ENCODE measurements at places on chromosomes 13 and 19. TPM values are rescaled to one million over a fixed set of nuclear protein-coding genes. Genes with fewer than 3 reads are reported as not detected.

Gene SYNE4
- total RNA-seq = not detected

Gene ZNF576
- 12.1 TPM for total RNA-seq

Gene CRLF1
- total RNA-seq = 30.7 TPM

Gene RFPL4A
- total RNA-seq = not detected

Gene ZNF534
- not detected for total RNA-seq

Gene DACH1
- 2.3 TPM for total RNA-seq

Gene SYDE1
- total RNA-seq = 38.6 TPM

Gene ZNF582
- total RNA-seq = 3.1 TPM

Gene ZNF443
- total RNA-seq = 2.0 TPM

Gene TMEM59L
- total RNA-seq = 2.0 TPM

- DNase-seq = no peak
Observed at GRCh38 chr13:76953968-76954367, 5.7 kb downstream of the ACOD1 start.

DNA sequence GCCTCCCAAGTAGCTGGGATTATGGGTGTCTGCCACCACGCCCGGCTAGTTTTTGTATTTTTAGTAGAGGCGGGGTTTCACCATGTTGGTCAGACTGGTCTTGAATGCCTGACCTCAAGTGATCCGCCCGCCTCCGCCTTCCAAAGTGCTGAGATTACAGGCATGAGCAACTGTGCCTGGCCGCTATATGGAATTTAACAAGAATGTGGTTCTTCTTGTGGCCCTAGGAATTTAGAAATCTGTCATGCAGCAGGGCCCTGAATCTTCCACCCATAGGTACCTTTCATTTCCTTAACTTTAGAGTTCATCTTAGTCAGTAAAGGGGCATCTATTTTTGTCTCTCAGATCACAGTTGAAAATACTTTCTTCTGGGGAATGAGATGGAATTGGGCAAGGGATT lies 25.6 kb upstream of the NDFIP2 start:
- DNase-seq = no peak

- no peak for DNase-seq
Observed at GRCh38 chr13:97855570-97856303, 97.7 kb upstream of the IPO5 start.

GRCh38 chr19:49889038-49889686 lies 7.5 kb downstream of the IL4I1 start:
- DNase-seq = no peak

DNA sequence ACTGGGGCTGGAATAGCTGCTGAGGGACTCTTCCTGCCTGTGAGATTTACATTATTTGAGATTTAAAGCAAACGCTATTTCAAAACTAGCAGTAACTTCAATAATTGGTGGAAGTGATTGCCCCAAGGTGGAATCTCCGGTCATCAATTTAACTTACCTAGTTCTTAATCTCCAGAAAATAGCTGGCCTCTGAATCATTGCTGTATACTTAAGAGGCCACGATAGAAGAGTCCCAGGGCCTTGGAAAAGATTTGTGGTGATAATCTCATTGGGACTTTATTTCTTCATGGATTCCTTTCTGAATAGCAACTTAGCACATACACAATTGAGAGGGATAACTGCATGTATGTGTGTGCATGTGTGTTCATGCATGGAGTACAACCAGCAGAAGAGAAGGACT lies 120.2 kb downstream of the DNAJC15 start:
- no peak for DNase-seq

DNA sequence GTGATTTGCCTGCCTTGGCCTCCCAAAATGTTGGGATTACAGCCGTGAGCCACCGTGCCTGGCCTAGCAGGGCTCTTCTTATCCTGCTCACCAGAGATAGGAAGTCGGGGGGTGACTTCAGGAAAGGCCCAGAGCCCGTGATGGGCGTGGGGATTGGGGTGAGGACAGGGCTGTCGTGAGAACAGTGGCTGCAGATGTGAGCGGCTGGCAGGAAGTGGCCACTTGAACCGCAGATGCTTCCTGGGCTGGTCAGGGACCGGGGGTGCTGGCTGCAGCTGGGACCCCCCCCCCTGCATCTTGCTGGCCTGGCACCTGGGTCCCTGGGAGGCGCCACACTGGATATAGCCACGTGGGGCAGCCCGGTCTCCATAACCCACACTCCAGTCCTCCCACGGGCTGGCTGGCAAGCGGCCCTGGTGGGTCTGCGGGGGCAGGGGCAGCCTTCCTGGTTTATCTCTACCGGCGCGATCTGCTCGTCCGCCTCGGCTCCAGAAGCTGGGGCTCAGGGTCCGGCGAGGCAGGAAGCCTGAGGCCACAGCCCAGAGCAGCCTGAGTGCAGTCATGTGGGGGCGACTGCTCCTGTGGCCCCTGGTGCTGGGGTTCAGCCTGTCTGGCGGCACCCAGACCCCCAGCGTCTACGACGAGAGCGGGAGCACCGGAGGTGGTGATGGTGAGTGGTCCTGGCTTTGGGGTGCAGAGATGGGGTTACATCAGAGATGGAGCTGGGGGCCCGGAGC lies at the start of gene F2RL3:
Gene F2RL3 (plus strand): TSS at position 371 of the 737 bp plus-strand sequence. CDS start 191 bp downstream, at position 562.
- no peak for DNase-seq

DNA sequence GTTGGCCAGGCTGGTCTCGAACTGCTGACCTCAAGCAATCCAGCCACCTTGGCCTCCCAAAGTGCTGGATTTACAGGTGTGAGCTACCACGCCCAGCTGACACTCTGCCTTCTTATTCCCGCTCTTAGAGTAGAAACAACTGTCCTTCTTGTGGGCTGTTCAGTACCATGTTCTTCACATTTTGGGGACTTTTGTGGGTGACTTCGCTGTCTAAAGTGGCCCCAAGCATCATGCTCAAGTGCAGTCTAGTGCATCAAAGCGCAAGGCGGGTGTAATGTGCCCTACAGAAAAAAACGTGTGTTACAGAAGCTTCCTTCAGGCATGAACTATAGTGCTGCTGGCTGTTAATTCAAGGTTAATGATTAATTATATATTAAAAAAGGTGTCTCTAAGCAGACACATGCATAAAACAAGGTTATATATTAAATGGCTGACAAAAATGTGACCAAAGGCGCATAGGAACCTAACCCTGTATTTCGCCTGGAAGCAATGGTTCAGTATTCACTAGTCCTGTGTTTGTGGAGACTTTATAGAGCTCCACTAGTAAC lies 38.3 kb downstream of the ABCC4 start:
- no peak for DNase-seq

DNA sequence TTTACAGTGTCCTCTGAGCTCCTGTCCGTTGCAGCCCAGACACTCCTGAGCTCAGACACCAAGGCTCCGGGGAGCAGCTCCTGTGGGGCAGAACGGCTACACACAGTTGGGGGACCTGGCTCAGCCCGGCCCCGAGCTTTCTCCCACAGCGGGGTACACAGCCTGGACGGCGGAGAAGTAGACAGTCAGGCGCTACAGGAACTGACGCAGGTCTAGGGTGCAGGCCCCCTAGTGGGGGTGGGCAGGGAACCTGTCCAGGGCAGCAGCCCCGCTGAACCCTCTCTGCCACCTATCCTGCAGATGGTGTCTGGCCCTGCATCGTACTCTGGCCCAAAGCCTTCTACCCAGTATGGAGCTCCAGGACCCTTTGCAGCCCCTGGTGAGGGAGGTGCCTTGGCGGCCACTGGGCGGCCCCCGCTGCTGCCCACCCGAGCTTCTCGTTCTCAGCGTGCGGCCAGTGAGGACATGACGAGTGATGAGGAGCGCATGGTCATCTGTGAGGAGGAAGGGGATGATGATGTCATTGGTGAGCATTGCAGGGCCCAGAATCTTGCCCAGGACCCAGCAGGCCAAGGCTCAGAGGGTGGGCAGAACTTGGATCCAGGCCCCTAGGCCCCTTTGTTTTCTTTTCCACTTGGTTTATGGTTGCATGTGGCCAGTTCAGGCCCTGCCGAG lies 12.9 kb upstream of the PRR19 start:
- no peak for DNase-seq

- DNase-seq = no peak
Observed at GRCh38 chr13:50914176-50914700, 4.6 kb downstream of the RNASEH2B start.

- no peak for DNase-seq
Observed at GRCh38 chr13:109654341-109655205, 131.8 kb downstream of the IRS2 start.

DNA sequence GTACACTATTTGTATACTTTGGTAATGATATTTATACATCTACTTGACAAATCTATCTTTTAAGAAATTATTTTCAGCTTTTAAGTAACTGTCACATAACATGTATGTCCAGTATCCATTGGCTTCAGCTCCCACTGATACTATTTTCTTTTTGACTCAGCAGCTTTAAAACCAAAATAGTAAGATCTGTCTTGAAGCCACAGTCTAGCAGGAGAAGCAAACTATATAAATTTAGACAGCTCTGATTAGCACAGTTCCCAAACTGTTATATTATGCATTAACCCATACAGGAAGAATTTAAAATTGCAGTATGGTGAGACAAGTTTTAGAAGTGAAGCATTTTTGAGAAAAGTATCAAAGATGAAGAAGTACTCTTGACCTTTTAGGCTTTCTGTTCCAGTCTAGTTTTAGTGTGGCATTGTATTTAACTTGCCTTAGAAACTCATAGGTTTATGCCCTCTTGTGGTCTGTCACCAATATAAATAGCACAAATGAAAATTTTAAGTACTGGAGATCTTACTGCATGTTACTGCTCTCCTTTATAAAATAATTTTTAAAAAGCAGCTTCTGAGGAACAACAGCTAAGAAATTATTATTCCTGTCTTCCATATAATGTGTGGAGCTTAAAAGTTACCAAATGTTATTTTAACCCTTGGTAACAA lies 24.7 kb downstream of the URI1 start:
- no peak for DNase-seq

DNA sequence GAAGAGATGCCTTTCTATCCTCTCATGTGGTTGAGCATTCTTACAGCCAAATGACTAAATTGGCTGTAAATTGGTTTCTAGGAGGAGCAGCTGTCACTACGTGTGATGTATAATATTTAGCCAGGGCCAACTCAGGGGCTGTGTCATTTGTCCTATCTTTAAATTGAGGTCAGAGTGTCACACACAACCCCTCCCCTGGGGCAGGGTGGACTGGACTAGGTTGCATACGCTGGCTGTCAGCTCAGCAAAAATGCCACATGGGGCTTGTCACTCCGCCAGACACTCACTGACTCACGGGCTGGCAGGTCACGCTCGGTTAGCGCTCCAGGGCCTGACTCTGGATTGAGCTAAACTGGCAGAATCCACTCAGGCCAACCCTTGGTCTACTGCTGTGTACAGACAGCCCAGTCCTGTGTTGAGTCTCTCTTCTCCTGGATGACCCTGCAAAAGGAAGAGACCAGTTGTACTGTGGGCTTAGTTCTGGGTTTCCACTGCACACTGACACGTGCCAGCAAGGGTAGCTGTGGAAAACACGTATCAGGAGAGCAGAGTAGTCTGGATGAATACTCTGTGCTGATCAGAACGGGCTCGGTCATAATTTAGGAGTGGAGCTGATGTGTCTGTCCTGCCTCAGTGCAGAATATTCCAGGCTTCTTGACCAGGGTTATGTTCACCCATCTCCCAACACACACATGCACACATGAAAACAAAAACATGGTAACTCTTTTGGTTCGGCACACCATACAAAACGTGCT lies 29.1 kb downstream of the SHISA2 start:
- no peak for DNase-seq

DNA sequence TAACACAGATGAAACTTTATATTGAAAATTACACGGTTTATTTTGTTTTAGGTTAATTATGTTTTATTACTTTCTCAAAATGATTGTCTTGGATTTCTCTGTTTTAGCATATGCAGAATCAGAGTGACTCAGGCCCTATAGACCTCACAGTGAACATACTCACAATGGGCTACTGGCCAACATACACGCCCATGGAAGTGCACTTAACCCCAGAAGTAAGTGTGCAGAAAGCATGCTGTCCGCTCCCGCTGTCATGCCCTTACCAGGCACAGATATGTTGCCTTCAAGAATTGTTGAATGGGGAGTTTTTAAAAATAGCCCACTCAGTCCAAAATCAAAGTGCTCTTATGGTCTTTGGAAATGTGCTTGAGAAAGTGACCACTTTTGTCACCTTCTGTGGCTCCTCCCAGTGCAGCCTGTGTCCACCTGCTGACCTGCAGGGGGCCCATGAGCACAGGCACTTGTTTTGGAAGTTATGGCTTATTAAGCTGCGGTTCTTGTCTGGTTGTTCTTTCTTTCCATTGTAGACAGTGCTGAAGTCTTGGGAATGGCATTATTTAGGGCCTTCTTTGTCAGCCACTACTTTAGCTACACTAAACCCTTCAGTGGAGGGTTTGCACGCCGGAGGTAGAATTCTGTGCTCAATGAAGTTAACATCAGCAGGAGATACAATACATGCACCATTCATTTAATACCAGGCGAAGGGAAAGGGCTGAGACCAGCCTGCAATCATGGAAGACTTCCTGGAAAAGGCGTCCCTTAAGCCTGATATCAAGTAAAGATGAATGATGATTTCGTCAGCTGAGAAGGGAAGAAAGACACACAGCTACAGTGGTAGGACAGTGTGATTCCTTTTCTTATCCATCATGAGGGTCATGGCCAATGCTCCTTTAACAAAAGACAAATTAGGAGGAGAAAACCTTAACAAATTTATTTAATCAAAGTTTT lies 36.7 kb downstream of the CUL4A start:
- no peak for DNase-seq

GRCh38 chr13:112760435-112760834 lies 70.6 kb downstream of the ATP11A start:
- no peak for DNase-seq

- DNase-seq = no peak
Observed at GRCh38 chr13:95236774-95237173, 64.5 kb downstream of the ABCC4 start.

DNA sequence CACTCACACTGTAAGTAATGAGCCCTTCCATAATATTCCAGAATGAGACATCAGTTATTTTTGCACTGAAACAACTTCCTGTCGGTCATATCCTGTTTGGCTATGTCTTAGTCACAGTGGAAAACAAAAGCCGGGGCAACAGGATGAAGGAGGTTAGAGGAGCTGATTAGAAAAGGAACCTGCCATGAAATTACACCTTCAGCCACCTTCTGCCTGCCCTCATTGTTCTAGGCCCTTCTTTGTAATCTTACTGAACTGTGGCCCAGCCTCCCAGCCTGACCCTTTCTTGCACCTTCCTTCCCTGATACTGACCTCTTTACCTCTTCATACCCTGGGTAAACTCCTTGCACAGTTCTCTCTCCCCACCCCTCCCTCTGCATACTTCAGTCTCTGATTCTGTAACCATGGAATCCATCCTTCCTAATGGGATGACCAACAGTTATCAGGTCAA lies 67.3 kb downstream of the DOCK9 start:
- DNase-seq = no peak

- no peak for DNase-seq
Observed at GRCh38 chr19:33171916-33172359, 22.2 kb upstream of the LRP3 start.

DNA sequence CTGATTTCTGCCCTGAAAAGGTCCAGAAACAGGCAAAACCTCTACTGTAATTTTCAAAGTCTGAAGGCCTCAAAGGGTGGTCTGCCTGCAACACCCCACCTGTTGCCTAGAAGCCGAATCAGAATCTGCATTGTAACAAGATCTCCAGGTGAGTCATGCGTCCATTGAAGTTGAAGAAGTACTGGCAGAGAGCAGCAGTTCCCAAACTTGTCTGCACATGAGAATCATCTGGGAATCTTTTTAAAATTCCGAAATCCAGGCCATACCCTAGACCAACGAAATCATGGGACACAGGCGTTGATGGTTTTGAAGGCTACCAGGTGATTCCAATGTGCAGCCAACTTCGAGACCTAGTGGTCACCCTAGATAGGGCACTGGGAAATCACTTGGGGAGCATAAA lies 16.0 kb upstream of the CLN5 start:
- DNase-seq = no peak

Data from mesenteric fat pad (tissue), 1 donor.